ENCODE measurements at places on chromosomes 11 and 22.

DNA sequence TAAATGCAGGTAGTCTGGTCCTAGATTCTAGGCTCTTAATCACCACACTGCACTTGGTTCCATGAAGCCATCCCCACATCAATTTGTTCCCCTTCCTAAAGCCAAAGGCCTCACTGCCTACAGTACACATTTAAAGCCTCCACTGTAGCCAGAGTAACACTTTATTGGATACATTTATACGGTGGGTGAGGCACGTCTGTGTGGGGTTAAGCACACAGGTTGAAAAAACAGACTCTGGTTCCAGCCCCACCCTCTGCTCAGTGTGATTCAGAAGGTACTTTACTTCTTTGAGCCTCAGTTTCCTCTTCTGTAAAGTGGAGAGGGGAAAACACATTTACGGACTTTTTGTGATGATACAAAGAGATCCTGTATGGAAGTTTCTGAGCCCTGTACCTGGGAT, 22.5 kb downstream of the DSCAML1 start:
- no peak for DNase-seq

GRCh38 chr11:42923651-42924050, 388.1 kb upstream of the API5 start:
- DNase-seq, result no peak

DNA sequence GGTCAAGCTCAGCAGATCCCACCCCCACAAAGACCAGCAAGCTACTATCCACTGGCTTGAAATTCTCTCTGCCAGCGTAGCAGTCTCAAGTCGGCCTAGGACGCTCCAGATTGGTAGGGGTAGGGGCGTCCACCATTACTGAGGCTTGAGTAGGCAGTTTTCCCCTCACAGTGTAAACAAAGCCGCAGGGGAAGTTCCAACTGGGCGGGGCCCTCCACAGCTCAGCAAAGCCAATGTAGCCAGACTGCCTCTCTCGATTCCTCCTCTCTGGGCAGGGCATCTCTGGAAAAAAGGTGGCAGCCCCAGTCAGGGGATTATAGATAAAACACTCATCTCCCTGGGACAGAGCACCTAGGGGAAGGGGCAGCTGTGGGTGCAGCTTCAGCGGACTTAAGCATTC, 1064.9 kb upstream of the TENM4 start:
- DNase-seq, result no peak

GRCh38 chr22:17890892-17891291, 116.6 kb upstream of the BID start:
- peak; percentile 83 for DNase-seq

- DNase-seq, result no peak
Measured at GRCh38 chr11:3835751-3836150, 5.0 kb downstream of the RHOG start.

GRCh38 chr22:33539902-33540751, 380.1 kb downstream of the LARGE1 start:
- DNase-seq, result no peak

DNA sequence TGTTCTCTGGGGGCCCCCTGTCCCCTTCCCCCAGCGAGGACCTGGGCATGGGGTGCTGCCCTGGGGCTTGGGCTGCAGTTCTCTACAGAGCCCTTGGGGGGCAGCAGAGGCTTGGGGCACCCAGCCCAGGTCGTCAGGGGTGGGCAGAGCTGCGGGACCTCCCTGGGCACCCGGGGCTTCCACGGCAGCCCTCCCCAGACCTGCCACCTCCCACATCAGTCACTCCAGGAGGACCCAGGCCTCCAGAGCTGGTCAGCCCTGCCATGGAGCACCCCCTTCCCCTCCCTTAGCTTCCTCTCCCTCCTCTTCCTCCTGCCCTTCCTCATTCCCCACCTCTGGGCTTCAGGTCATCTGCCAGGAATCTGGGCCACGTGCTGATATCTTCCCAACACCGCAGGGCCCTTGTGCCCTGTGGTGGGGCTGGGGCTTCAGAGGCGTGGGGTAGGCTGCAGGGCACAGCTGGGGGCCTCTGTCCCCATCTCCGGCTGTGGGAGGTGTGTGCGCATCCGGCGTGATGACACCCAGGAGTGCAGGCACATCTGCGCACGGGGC, 5.8 kb downstream of the TSPAN4 start:
- no peak for DNase-seq

- no peak for DNase-seq
Measured at GRCh38 chr22:37486224-37486845, at the start of gene MFNG. MFNG (minus strand) TSS chr22:37486384; CDS start chr22:37486177, 207 bp downstream.
